ENCODE measurements at places on chromosomes 1 and 21.
A peak's percentile ranks its signal among the peaks of the same experiment; 100 is the strongest.

- no peak for DNase-seq
Measured at GRCh38 chr21:42708107-42708506, 54.7 kb downstream of the PDE9A start.

GRCh38 chr1:223068900-223069665 is 74.0 kb downstream of the TLR5 start:
- DNase-seq: no peak

GRCh38 chr1:68293122-68293521 is 60.8 kb upstream of the WLS start:
- no peak for DNase-seq

DNA sequence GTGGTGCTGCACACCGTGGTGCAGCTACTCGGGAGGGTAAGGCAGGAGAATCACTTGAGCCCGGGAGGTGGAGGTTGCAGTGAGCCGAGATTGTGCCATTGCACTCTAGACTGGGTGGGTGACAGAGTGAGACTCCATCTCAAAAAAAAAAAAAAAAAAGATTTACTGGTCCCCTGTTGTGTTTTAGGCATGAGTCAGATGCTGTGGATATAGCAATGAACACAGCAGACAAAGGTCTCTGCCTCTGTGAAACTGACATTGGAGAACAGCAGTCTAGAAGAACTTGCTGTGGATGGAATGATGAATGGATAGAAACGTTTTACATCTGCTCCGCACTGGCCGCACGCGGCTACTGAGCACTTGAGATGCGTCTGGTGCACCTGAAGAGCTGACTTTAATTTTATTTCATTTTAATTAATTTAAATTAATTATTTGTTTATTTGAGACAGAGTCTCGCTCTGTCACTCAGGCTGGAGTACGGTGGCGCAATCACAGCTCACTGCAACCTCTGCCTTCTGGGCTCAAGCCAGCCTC is 24.5 kb upstream of the EPHA2 start:
- DNase-seq: no peak

GRCh38 chr1:242189591-242189990 is 190.7 kb upstream of the MAP1LC3C start:
- no peak for DNase-seq

GRCh38 chr1:179155615-179156014 is 73.7 kb downstream of the TOR3A start:
- no peak for DNase-seq

DNA sequence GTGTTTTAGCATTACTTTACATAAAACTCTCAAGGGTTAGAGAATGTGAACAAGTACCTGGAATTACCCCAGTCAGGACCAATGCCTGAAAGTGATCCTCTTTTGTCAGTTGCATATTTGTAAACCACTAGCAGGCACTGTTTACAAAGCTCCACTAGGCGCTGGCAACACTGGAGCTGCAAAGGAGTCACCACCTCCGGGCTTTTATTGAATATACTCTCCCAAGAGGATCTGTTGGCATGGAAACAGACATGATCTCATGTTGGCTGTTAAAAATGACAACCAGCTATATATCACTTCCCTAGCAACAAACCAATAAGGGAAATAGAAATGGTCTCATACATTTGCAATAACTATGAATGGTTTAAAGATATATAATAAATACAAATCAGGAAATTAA is 116.0 kb downstream of the TTLL7 start:
- no peak for DNase-seq

- DNase-seq: no peak
Measured at GRCh38 chr1:7335224-7335879, 435.7 kb upstream of the VAMP3 start.

DNA sequence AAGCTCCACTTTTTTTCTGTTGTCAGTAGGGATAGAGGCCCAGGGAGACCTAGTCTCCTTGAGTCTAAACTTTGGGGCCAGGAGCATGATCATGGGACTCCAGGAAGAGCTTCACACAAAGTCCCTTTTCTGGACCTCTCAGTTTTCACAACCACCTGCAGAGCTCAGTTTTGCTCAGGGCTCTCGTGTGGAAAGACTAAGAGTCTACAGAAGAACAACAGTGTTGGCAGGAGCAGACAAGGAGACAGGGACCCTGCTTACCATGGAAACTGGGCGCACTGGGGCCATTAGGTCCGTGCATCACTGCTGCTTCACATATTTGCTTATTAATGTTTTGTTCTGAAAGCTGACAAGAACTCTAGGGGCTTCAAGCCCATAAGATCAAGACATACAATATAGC is 63.9 kb upstream of the HSD17B7 start:
- no peak for DNase-seq

- DNase-seq: no peak
Measured at GRCh38 chr1:91057784-91058183, 35.9 kb upstream of the ZNF644 start.

DNA sequence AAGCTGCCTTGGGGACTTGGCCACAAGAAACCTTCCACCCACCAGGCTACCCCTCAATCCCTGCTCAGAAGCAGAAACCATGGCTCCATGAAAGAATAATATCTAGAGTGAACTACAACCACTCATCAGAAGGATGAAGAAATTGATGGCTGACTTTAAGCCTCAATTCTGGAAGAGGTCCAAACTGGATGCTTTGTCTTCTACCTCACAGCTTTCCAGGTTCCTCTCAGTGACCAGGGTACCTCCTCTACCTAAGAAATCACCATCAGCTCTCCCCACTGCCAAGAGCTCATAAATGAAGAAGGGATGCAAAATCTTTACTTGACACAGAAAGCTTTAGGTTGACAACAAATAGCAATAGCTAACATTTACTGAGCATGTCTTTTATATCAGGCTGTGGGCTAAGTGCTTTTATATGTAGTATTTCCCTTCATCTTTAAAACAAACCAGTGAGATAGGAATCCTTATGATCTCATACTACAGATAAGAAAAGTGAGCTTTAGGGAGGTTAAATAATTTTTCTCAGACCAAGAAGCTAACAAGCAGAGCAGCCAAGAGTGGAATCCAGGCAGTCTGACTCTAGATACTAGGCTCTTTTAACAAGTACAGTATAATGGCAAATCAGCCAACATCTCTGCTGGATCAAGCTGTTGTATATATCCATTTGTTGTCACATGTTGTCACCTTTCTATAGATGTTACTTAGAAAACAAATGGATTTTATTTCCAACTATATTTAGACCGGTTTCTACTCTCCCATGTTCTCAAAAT is 243.0 kb upstream of the SGIP1 start:
- DNase-seq: no peak

DNA sequence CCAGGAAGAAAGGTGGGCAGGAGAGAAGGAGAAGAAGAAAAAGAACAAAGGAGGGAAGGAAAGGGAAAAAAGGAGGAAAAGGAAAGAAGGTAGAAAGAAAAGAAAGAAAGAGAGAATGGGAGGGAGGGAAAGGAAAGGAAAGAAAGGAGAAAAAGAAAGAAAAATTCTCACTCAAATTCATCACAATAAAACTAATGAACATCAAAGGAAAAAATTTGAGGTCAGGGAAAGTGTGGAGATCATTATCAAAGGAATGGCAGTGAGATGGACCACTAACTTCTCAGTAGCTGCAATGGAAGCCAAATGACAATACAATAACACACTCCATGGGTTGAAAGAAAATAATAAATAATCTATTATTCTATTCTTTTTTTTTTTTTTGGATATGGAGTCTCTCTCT is 48.0 kb upstream of the JAK1 start:
- DNase-seq: no peak

DNA sequence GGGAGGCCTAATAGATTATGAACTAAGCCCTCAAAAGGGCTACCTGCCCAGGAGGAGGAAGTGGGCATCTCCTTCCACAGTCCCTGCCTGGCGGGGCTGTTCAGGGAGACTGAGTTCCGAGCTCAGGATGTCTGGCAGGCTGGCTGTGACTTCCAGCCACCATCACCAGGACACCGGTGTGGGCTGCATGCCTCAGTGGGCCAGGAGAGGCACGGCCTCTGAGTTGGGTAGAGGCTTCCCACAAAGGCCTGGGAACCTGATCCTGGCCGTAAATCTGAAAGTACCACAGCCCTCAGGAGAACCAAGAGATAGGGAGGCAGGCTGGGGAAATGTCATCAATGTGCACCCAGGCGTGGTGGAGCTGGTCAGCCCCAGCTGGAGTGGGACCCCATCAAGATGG is 29.1 kb downstream of the NTPCR start:
- no peak for DNase-seq

GRCh38 chr1:6111571-6111970 is 65.9 kb downstream of the KCNAB2 start:
- DNase-seq: no peak

DNA sequence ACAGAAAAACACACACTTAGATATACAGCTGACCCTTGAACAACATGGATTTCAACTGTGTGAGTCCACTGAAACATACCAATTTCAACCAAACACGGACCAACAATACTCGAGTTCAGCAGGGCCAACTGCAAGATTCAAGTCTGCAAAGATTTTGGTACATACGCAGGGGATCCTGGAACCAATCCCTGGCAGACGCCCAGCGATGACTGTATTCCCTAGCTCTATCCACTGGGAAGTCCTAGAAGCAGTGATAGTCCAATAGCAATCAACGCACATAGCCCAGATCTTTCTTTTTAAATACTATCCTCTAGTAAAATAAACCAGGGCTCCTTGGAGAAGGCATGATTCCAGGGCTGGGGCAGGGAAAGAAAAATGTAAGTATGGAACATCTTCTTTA is 9.0 kb downstream of the DDX59 start:
- DNase-seq: no peak

- DNase-seq: no peak
Measured at GRCh38 chr21:37771181-37771580, 145.1 kb downstream of the KCNJ6 start.

DNA sequence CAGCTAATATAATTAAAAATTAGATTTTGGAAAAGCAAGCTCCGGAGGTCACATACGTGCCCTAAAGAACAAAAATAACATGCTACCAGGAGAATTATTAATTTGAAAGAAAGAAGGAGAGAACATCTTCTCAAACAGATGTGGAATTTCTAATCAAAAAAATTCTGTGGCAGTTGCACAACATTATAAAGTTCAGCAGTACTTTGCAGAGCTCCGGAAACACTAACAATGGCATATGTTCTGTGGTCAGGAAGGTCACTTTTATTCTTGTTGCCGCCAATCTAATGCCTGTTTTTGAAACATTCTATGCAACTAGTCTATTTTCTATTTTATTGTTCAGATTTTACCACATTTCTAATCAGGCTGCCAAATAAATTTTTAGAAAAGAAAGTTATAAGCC is 186.8 kb downstream of the SMYD3 start:
- no peak for DNase-seq

GRCh38 chr1:21323091-21323490 is 32.8 kb upstream of the ECE1 start:
- no peak for DNase-seq

- peak; percentile 34 for DNase-seq
Measured at GRCh38 chr1:154557939-154558719, at the start of gene UBE2Q1. UBE2Q1 (minus strand) TSS chr1:154558662; CDS start chr1:154558553, 109 bp downstream.

DNA sequence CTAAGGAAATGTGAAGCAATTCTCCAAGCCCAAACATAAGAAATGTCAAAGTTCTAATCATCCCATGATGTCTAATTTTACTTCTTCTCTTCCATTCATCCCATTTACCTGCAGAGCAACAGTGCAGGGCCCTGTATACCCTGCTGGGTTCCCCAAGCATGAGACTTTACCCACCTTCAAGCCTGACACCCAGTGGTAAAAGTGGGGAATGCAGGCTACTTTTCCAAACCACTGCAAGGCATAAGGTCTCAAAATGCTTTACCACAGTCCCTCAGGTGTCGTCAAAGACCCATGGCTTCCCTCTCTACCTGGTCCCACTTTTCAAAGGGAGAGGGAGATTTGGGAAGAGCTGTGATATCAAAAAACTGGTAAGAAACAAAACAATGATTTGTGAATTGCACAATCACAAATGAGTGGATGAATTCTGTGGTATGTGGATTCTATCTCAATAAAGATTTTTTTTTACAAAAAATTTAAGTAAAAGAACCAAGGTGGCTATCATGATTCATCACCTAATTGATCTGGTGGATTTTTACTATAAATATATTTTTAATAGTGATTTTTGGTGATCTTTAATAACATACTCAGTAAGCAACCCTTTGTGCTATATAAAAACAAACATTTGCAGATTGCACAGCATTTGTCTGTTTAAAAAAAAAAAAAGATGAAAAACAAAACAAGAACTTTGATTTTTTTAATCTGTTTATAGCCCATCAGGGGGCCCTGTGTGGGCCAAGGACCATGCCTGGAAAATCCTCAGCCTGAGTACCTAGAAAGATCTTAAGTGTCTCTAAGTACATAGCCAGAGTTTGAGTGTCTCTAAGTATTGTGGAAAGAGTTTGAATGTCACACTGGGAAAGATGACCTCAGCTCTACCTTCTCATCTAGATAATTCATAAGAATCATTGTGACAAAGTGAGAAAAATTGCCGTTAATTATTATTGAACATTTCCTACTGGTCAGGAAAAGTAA is 73.1 kb upstream of the GJB5 start:
- DNase-seq: peak; percentile 17

DNA sequence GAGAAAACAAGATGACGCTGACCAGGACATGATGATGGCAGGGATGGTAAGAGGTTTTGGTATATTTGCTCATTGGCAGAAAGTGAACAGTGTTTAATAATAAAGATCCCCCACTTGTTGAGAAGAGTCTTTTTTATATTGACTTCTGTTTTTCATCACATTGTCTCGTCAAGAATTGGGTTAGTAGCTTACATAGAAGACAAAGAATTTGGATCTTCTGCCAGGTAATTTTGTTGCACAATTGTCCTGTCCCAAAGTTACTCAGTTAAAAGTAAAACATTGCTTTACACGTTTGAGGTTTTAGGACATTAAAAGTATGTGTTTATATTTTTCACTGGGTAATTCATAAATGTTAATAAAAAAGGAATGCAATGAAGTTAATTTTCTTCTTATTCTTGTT is 48.3 kb upstream of the LAMC2 start:
- no peak for DNase-seq

DNA sequence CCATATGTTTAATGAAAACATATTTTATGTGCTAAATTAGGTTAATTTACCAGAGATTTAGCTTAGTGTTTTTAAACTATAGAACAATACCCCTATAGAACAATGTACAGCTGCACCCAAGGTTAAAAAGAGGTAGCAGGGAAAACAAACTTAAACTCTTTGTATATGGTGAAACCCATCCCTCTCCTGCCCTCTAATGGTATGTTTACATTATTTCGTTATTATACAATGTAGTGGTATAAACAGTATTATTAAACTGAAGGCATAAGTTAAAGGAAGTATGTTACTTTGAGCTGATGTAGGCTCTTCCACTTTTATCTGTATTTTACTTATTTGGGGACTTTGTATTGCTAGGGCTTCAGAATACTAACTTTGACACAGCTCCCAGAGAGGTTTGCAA is 16.7 kb upstream of the ZYG11A start:
- peak; percentile 3 for DNase-seq

GRCh38 chr1:89959719-89960118 is 35.2 kb upstream of the ZNF326 start:
- DNase-seq: no peak

DNA sequence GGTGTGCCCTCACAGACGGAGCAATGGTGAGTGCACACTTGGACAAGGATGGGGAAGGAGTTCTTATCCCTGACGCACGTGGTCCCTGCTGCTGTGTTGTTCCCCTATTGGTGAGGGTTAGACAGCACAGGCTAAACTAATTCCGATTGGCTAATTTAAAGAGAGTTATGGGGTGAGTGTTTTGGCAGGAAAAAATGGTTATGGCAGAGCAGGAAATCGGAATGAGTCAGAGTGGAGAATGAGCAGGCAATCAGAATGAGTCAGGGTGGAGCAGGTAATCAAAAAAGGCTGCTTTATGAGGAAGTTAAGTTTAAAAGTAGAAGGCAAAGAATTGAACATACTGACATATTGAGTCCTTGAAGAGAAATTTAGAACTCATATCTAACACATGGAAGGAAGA is 100.5 kb downstream of the NGF start:
- DNase-seq: no peak

GRCh38 chr1:90727917-90728501 is 10.9 kb upstream of the BARHL2 start:
- DNase-seq: no peak
